ENCODE measurements at places on chromosomes 16 and 17.

GRCh38 chr16:72475688-72476087 lies 303.7 kb upstream of the PMFBP1 start:
- DNase-seq = no peak

- DNase-seq = no peak
These were observed 236.1 kb upstream of the CDH5 start for GRCh38 chr16:66130296-66130905.

- DNase-seq = peak; percentile 93
These were observed at the start of gene PCYT2 for GRCh38 chr17:81911277-81911961. Gene PCYT2 (minus strand): TSS chr17:81911399. CDS start chr17:81911355, 44 bp downstream.

GRCh38 chr16:66953462-66954096 lies 7.5 kb upstream of the CES3 start:
- DNase-seq = no peak

DNA sequence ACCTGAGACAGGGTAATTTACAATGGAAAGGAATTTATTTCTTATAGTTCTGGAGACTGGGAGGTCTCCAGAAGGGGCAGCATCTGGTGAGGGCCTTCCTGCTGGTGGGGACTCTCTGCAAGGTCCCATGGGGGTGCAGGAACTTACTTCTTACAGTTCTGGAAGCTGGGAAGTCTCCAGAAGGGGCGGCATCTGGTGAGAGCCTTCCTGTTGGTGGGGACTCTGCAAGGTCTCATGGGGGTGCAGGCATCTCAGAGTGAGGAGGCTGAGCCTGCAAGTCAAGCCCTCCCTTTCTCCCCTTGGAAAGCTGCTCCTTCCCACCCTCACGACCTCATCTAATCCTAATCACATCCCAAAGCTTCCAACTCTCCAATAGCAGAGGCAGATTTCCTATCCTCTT lies 157.4 kb downstream of the FOXL1 start:
- DNase-seq = no peak

- DNase-seq = peak; percentile 64
These were observed 44.6 kb upstream of the ZNF750 start for GRCh38 chr17:82884341-82884969.
